ENCODE measurements at places on chromosomes 7 and 10.

GRCh38 chr10:52870562-52870961 lies 98.0 kb upstream of the MBL2 start:
- DNase-seq, result no peak

DNA sequence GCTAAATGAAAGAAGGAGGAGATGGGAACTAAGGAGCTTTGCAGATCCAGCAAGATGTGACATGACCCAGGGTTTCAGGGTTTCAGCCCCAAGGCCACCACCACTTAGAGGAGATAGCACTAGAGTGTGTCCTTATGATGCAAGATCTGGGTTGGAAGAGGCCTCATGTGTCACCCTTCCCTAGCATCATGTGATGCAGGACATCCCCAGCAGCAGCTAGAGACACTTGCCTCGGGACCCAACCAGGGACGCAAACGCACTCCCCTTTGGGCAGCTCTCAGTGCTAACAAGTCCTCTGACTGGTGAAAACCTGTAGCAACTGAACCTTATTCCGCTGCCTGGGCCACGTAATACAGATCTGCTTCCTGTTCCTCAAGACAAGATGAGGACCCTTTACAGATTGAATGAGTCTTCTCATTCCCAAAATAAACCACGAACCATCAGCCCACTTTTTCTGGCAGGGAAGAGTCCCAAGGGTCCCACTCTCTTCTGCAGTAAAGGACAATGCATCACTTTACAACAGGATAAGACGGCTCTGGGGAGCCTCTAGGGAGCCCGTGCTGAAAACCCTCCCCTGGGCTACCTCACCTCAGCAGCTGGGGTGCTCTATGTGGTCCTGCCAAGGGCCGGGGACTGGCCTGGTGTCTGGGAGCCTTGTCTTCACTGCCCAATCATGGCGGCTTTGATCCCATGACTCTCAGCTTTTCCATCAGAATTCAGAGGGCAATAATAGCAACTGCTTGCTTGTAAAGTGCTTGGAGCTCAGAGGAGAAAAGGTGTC lies 44.8 kb upstream of the GDF10 start:
- peak; percentile 85 for DNase-seq

DNA sequence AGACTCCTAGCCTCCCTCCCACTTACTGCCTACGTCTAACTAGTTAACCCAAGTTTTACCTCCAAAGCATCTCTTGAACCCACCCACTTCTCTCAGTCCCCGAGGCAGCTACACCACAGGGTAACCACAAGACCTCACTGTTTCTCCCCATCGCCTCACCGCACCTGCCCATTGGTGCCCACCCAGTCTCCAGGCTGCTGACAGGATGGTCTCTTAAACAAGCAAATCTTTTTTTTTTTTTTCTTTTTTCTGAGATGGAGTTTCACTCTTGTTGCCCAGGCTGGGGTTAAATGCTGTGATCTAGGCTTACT lies 47.0 kb downstream of the DENND2A start:
- DNase-seq, result no peak

DNA sequence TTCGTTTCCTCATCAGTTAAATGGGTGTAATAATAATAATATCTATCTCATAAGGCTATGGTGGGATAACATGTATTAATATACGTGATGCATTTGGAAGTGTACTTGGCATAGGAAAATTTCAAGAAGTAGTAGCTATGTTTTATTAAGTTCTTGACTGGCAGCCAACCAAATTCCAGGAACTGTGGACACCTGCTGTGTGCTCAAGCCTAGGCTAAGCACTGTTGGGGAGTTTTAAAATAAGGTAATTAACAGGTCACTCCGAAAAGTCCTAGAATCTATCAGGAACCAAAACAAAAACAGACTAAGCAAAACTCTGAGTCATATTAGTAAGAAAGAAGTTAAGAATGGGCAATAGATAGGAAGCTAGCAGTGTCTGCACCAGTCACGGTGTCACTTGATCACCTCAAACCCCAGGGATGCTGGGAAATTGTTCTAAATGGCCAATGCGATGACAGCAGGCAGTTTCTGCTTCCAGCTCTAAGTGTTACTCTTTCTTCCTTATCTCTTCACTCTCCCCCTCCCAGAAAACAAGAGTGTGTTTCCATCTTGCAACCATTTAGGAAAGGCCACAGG lies 92.0 kb upstream of the GDF10 start:
- no peak for DNase-seq

- DNase-seq, result no peak
These were observed 353.4 kb downstream of the FGFR2 start for GRCh38 chr10:121244818-121245217.

- no peak for DNase-seq
These were observed 38.5 kb upstream of the TMEM168 start for GRCh38 chr7:112828696-112829095.

DNA sequence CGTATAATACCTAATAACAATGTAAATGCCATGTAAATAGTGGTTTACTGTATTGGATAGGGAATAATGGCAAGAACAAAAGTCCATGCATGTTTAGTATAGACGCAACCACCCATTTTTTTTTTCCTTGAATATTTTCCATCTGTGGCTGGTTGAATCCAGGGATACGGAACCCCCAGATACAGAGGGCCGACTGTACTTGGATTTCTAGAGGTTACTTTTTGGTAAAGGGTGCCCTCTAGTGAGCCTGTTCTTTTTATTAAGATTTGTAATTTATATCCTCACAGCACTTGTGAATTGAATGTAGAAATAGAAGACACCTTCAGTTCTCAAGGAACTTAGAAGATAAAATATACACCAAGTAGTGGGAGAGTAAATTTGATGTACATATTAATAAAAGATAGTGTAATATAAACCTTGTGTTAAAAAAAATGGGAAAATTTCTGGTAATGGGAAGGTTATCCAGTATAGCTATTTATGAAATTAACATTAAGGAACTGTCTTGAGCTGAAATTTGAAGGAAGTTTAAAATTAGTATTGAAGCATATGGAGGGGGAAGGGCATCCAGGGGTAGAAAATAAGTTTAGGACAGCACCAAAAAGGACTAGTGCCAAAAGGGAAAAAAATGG lies 32.0 kb downstream of the EXOC6 start:
- peak; percentile 73 for DNase-seq
